ENCODE measurements at places on chromosomes 3 and 15. TPM values are rescaled to one million over a fixed set of nuclear protein-coding genes. Genes with fewer than 3 reads are reported as not detected.

SQOR gene
- 3.4 TPM for total RNA-seq

CYP1A2 gene
- total RNA-seq = not detected

MCF2L2 gene
- total RNA-seq = 37.1 TPM

PPP2R3A gene
- 31.2 TPM for total RNA-seq

CD200 gene
- 49.4 TPM for total RNA-seq

KCNH8 gene
- 16.0 TPM for total RNA-seq

SLC24A5 gene
- 0.18 TPM for total RNA-seq

PRSS50 gene
- 0.45 TPM for total RNA-seq

IGSF10 gene
- 3.9 TPM for total RNA-seq

Measured in cerebellum (tissue), 4 donors.